Tongue (tissue), 3 donors: ENCODE measurements at places on chromosomes 3 and 15.

GRCh38 chr3:195698325-195698646 is 22.5 kb upstream of the MUC20 start:
- no peak for DNase-seq

GRCh38 chr3:146970236-146970635 is 365.1 kb upstream of the PLSCR5 start:
- no peak for DNase-seq

DNA sequence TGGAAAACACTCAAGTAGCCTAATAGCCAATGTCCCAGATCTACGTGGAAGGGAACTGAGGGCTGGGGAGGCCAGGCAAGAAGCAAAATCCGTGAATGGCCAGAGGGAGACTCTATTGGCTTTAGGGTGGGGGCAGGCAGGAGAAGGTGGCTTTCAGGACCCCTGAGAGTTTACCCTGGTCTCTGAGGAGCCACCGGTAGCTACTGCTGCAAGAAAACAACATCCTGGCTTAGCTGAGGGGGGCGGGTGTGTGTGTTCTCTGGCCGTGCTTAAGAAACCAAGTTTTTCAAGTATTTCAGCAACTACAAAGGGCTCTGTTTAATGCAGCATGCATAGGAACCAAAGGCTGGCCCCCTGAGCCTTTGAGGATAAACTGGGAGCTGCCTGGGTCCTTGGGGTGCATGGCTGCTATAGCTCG is 47.6 kb upstream of the TRPM1 start:
- DNase-seq = no peak

GRCh38 chr3:63964681-63965485 is 52.7 kb upstream of the SCAANT1 start:
- DNase-seq = no peak

DNA sequence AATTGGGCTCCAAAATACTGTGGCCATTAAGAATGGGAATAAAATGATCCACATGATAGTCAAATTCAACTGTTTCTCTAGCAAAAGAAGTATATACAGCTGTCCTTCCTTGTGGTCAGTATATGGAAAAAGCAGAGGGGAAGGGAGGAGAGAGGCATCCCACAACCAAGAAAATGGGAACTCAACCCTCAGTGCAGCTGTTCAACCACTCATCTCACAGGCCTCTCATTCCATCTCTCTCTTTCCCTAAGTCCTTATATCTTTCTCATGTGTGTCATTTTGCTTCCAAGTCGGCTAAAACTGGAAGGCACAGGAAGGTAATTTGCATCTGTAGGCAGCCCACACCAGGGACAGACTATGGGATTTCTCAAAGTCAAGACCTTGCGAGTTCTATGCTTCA is 27.5 kb downstream of the AVEN start:
- DNase-seq = peak; percentile 62

- DNase-seq = no peak
These were observed 12.3 kb upstream of the CHD2 start for GRCh38 chr15:92887869-92888268.

- DNase-seq = no peak
These were observed 713.5 kb upstream of the LMCD1 start for GRCh38 chr3:7787871-7788828.

GRCh38 chr3:3196148-3196861 is 16.8 kb upstream of the CRBN start:
- peak; percentile 31 for DNase-seq

DNA sequence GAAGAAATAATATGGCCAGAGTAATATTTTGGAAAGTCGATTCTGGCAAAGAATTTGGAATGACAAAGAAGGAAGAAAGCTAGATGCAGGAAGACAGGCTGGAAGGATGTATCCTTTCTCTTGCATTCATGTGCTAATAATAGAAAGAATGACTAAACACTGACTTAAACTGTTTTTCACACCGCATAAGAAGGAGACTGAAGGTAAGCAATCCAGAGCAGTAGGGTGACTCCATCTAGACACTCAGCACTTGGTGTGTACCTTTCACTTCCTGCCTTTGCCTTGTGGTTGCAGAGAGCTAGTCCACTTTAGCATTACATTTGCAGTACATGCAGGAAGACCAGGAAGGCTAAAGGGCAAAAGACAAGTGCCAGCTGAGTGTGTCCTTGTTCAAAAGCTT is 234.6 kb downstream of the RBMS3 start:
- no peak for DNase-seq

- DNase-seq = peak; percentile 32
These were observed 135.6 kb upstream of the SUCLG2 start for GRCh38 chr3:67790043-67790442.

DNA sequence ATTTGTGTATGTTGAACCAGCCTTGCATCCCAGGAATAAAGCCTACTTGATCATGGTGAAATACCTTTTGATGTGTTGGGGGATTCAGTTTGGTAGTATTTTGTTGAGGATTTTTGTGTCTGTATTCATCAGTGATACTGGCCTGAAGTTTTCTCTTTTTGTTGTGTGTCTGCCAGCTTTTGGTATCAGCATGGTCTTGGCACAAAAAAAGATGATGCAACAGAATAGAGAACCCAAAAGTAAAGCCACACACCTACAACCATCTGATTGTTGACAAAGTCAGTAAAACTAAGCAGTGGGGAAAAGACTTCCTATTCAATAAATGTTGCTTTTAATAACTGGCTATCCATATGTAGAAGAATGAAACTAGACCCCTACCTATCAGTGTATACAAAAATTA is 77.6 kb downstream of the TCF12 start:
- no peak for DNase-seq

DNA sequence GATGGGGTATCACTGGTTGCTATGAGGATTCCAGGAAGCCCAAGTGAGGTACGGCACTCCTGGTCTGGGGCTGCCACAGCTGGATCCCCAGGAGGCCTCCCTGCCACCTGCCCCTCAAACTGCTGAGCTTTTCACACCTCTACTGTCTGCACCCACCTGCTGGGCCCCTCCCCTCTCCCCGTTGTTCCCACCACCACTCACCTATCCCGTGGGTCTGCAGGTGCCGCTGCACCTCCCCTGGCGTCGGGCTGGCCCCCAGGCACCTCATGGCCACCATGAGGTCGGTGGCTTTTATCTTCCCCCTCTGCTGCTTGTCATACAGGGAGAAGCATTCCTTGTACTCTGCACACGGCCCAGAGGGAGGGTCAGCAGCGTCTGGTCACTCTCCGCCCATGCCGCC is 5.8 kb downstream of the CALML4 start:
- no peak for DNase-seq

DNA sequence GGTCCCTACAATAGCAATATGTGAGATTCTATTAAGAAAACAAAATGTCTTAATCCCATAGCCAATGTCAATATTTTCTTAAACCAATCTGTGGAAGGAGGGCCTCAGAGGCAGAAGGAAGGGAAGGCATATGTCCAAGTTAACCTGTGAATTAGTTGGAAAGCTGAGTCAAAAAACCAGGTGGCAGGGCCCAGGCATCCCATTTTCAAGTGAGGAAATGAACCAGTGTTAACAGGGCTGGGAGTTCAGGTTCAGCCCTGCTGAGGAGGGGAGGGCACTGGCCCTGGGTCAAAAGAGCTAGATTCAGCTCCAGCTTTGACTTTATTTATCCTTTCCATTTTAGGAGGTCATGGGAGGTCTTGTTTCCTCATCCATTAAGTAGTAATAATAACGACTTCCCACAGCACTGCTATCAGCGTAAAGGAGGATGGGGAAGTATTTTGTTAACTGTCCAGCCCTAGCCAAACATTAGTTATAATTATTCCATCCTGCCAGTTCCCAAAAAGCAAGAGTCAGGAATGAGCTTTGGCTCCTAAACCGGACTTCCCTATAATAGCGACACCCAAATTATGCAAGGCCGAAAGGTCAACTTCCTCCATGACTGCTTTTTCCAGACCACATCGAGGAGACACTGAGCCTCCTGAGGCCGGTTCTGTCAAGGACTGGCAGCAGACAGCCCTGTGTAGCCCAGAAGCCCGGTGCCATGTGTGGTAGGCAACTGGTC is 3.2 kb downstream of the MASP1 start:
- DNase-seq = no peak

GRCh38 chr15:70892912-70893560 is 410 bp downstream of the LRRC49 start:
- DNase-seq = peak; percentile 73

DNA sequence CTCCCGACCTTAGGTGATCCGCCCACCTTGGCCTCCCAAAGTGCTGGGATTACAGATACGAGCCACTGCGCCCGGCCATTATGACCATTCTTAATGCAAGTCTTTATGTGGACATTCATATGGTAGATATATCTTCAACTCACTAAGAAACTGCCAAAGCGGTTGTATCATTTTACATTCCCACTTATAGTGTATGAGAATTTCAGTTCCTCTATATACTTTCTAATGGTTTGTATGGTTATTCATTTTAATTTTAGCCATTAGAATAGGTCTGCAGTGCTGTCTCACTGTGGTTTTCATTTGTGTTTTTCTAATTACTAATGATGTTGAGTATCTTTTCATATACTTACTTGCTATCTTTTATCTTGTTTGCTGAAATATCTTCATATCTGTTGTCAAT is 32.5 kb downstream of the TCF12 start:
- DNase-seq = no peak

GRCh38 chr3:46096781-46097180 is 69.5 kb upstream of the XCR1 start:
- no peak for DNase-seq

DNA sequence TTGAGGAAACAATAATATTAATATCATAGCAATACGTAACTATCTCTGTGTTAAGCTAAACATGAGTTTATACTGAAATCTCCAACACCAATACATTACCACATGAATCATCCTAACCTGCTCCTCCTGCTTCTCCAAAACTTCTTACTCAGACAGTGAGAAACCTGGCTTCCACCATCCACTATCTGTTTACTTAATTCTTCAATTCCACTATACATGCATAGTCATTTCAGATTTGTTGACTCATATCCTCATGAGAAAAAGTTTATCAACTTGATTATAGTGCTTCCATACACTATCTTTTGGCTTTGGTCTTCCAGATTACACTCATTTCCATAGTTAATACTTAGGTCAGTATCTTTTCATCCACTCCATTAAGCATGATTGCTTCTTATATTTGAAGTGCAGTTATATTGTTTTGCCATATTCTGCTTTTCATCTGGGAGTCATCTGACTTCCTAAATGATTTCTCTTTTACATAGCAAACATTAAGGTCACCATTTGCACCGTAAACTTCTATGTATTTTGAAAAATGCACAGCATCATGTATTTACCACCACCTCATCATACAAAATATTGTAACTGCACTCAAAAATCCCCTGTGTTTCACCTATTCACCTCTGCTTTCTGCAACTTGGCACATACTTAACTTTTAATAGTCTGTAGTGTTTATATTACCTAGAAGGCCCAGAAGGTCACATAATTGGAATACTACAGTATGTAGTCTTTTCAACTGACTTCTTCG is 970.6 kb downstream of the DIPK2A start:
- DNase-seq = no peak

GRCh38 chr3:156976933-156977332 is 150.8 kb downstream of the LEKR1 start:
- DNase-seq = no peak

- DNase-seq = no peak
These were observed 50.7 kb downstream of the DNAJB8 start for GRCh38 chr3:128415773-128416577.

DNA sequence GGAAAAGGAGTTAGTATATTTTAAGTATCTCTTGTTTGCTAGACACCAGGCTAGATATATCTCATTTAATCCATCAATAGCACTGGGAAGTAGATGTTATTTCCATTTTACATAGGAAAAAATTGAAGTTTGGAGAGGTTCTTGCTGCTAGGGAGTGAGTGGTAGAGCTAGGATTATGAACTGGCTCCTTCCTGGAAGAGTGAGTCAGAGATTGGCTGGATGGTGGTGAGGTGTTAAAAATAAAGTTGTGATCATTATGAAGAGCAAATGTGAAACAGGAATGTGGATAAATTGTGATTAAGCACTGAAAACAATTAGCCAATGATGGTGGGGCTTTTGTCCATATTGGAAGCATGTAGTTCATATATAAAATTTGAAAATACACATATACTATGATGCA is 234.2 kb downstream of the WNT5A start:
- no peak for DNase-seq

- DNase-seq = peak; percentile 95
These were observed at the start of gene TMCC1 for GRCh38 chr3:129893581-129894070. TSS of gene TMCC1 (minus strand) at chr3:129893711.

- peak; percentile 56 for DNase-seq
These were observed 438.7 kb upstream of the KCNMB2 start for GRCh38 chr3:178097576-178097975.

GRCh38 chr3:60056404-60056803 is 1006.6 kb upstream of the CFAP20DC start:
- DNase-seq = peak; percentile 78

GRCh38 chr3:126049289-126050049 is 34.5 kb downstream of the SLC41A3 start:
- DNase-seq = no peak

DNA sequence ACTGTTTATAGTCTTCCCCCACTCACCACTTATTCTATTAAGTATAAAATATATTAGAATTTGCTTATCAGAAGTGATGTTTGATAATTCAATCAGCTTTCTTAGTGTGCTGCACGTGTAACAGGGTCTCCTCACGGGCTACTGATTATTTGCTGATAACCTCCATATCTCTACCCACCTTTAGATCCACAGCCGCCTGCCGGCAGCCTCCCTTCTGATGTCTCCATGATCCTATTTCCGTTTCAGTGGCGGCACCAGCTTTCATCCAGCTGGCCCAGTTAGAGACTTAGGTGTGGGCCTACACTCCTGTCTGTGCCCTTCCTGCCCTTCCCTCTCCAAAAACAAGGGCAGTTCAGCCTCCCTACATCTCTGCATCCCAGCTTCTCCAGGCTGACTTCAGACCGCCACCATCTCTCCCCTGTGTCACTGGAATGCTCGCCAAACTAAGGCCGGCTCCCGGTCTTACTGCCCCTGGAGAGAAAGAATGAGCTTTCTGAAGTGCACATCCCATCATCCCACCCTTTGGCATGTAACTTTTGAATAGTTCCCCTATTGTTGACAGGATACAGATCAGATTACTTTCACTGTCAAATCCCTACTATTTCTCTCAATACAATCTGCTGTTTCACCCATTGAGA is 76.6 kb upstream of the PRTG start:
- DNase-seq = no peak

DNA sequence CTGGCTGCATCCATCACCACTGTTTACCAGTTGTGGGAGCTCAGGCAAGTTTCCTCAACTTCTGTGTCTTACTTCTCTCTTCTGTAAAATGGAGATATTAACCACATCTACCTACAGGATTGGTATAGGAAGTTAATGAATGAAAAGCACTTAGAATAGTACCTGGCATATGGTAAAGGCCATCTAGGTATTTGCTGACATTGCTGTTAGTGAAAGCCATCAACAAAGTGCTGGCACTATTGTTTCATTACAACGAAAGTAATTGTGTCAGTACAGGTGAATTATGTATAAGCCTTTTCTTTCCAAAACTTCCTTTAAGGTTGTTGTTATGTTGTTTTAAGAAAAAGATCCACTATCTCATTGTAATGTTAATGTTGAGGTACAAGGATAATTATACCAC is 197.0 kb downstream of the NR1D2 start:
- no peak for DNase-seq

DNA sequence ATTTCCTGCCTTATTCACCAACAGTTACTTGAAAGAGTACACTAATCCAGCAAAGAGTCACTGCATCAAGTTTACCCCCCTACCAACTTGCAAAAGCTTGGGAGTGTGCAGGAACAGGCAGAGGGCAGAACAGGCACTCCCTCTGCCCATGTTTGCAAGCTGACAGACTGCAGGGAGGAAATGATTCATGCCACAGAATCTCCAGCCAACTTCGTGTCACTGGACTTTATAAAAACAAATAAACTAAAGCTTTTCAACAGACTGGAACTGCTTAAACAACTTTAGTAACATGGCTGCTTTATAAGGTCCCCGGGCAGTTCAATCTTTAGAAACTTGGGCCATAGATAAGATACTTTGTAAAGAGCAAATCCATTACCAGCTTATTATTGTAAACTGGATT is 129.5 kb downstream of the THRB start:
- peak; percentile 52 for DNase-seq
